Spleen (tissue), 13 donors: ENCODE measurements at places on chromosomes 3 and 15.
A peak's percentile ranks its signal among the peaks of the same experiment; 100 is the strongest.

GRCh38 chr15:73305331-73306211 is 63.2 kb downstream of the HCN4 start:
- DNase-seq, result no peak

- DNase-seq, result peak; percentile 68
These were observed 20.4 kb downstream of the BMF start for GRCh38 chr15:40087991-40088928.

GRCh38 chr3:134483195-134483900 is 2.4 kb downstream of the ANAPC13 start:
- DNase-seq, result no peak

- DNase-seq, result no peak
These were observed 36.1 kb upstream of the ACKR4 start for GRCh38 chr3:132561003-132561402.

- DNase-seq, result no peak
These were observed 466 bp upstream of the HCN4 start for GRCh38 chr15:73369154-73369694.
